NCI-H82 (cell line): ENCODE measurements at places on chromosomes 16 and 17.

GRCh38 chr17:59683283-59683682, 23.9 kb downstream of the PTRH2 start:
- no peak for DNase-seq

DNA sequence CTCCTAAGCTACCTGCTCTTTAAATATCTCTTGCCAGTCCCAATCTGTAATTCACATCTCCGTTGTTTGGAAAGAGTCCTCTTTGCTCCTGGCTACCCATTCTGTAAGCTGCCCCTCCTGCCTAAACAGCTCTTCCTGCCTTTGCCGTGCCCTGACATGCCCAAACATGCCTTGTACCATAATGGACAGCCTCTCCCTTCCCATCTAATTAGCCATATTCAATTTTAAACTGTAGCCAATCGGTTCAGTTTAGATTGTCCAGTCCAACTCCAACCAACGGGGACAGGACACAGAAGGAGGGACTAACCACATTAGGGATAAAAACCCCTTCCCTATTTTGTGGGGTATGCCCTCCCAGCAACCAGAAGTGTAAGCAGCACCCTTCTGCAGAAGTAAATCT, 30.6 kb upstream of the CLEC3A start:
- DNase-seq: no peak

DNA sequence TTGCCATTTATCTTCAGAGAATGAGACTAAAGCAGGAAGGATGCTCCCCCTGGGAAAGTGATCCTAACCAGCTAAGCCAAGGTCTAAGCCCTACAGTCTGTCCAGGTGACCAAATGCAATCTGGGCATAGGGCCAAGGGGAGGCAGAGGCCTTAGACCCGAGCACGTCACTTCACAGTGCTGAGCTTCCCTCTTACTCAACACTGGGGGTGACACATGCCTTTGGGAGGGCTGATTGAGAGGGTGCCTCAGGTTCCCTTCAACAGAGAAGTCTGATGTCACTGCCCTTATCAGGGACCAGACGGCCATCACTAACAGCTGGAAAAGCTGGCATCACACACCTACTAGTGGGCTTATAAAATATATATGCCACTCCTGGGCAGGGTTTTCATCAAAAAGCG, 4.0 kb downstream of the CIAO2B start:
- DNase-seq: peak; percentile 70

DNA sequence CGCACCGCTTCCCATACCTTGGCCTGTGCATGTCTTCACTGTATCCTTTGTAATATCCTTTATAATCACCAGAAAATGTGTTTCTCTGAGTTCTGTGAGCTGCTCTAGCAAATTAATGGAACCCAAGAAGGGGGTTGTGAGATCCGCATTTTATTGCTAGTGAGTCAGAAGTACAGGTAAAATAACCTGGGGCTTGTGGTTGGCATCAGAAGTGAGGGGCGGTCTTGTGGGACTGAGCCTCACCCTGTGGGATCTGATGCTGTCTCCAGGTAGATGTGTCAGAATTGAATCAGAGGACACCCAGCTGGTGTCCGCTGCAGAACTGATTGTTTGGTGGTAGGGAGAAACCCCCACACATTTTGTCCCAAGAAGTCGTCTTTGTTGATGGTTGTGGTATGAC, 382.4 kb downstream of the SNX29 start:
- no peak for DNase-seq

DNA sequence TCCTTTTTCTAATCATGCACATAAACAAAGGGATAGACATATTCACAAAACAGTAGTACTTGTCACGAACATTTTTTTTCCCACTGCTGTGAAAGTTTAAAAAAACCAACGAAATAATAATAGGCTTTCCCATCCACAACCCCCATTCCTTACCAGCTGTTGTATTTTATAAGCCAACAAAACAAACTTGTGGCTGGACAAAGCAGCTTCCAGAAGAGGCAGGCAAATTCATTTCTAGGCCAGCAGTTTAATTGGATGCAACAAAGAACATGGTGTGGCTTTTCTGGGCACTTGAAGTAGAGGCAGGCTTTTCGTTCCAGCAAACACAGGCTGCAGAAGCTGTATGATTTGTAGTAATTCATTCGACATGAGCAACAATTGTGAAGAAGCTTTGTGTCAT, 56.0 kb upstream of the FAM20A start:
- no peak for DNase-seq

- DNase-seq: no peak
These were observed 7.9 kb upstream of the UBE2I start for GRCh38 chr16:1301562-1301961.

GRCh38 chr17:38922538-38923297, 2.7 kb upstream of the LASP1NB start:
- peak; percentile 27 for DNase-seq

GRCh38 chr16:84191466-84191865, 509 bp downstream of the ADAD2 start:
- no peak for DNase-seq

GRCh38 chr17:68326681-68327080, 35.4 kb downstream of the ARSG start:
- DNase-seq: no peak

DNA sequence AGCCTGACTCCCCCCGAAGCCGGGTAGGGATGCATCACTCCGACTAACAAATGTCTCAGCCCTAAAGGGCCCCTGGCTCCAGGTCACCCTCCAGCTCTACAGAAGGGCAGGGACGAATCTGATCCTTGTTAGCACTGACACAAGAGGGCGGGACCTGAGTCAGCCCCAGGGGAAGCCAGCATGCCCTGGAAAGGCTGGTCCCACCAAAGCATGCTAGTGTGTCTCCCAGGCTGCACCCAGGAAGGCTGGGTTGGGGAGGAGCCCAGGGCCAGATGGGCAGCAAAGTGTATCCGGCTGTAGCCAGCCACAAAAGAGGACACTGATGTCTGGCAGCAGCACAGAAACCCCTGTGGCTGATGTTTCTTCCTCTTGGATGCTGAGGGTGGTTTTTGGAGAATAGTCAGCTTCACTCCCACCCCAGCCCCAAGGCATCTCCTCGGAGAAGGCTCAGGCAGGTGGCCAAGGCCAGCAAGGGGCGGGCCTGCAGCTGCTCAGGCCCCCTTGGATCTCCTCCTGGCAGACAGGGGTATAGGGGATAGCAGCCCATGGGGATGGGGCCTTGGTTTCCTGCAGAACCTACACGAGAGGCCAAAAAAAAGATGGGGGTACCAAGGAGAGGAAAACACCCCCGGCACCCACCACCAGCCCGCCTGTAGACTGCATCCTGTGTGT, 11.0 kb downstream of the NATD1 start:
- DNase-seq: no peak

GRCh38 chr17:27670791-27671590, 40.0 kb downstream of the LGALS9 start:
- no peak for DNase-seq

GRCh38 chr17:6660101-6660500, 8.5 kb downstream of the C17orf100 start:
- peak; percentile 16 for DNase-seq

DNA sequence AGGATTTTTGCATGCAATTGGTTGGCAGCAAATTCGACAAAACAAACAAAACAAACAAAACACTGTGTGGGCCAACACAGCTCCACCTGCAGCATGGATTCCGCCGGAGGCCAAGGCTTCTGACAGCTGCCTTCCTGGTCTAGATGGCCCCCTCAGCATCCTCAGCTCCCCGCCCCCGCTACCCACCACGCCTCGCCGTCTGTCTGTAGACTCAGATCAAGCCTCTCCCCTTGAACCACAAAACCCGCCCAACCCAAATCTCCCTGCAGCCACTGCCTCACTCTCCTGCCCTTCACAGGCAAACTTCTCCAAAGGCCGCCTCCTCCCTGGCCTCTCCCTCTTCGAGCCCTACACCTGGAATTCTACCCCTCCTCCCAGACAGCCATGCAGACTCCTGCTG, 57.9 kb downstream of the RTN4RL1 start:
- peak; percentile 91 for DNase-seq

DNA sequence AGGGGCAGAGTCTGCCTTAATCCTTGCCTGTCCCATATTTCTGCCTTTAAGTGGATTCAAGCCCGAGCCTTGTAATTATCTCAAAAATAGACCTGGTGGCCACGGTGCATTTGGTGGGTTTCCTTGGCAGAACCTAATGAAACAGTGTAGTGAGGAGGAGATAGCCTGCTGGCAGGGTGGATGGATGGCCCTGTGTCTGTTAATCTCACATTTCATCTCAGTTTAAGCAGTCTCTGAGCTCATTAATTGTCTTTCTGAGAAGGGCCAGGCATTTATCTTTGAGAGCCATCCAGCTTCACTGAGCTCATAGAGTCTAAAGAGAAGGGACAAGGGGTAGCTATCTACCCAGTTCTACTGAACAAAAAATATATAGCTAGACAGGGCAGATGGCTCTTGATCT, 364.0 kb upstream of the EEF2KMT start:
- peak; percentile 37 for DNase-seq

GRCh38 chr17:45129426-45129939, 2.8 kb downstream of the PLCD3 start:
- DNase-seq: peak; percentile 97

GRCh38 chr17:9022573-9023391, 1.5 kb downstream of the NTN1 start:
- no peak for DNase-seq

DNA sequence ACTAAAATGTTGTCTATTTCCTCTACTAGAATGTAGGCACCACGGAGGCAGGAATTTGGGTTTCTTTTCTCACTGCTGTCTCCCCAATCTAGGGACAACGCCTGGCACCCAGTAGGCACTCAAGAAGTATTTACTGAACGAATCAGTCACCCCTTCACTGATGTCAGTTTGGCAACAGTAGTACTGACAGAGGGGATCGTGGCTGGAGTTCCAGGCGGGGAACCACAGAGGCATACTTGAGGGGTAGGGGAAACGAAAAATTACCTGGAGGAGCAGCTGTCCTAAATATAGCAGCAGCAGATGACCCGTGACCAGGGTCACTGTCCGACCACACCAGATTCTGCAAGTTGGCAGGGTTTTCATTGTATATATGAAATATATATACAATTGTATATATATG, 33.3 kb downstream of the TRIM25 start:
- DNase-seq: no peak

DNA sequence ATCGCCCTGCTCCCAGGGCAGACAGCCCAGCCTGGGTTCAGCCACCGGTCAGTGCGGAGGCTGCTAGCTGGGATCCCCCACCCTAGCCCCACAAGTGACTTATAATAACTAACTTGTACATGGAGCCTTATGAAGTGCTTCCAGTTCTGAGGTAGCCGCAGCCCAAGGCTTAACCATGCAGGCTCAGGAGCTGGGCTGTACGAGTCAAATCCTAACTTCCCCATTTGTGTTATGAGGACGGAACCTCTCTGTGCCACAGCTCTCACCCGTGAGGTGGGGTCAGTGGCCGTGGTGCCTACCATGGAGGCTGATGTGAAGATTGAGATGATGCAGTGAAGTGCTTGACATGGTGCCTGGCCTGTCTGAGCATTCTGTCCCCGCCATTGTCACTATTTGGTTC, 27.8 kb upstream of the GOSR2 start:
- no peak for DNase-seq

- no peak for DNase-seq
These were observed 30.1 kb downstream of the USP22 start for GRCh38 chr17:21012736-21013135.

DNA sequence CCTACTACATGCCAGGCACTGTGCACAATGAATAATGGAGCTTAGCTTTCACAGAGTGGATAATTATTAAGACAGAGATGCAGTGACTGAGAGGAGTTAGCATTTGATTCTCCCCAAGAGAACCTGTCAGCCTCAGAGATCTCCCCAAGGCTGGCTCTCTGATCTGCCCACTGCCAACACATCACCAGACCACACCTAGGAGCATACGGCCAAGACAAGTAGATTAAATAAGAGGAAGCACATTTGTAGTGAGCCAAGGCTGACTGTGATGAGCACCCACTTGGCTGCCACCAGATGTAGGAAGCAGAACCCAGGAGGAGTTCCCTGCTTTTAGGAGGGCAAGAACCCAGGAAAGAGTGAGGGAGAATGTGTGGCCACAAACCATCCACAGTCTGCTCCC, 130.1 kb downstream of the SPACA3 start:
- no peak for DNase-seq

DNA sequence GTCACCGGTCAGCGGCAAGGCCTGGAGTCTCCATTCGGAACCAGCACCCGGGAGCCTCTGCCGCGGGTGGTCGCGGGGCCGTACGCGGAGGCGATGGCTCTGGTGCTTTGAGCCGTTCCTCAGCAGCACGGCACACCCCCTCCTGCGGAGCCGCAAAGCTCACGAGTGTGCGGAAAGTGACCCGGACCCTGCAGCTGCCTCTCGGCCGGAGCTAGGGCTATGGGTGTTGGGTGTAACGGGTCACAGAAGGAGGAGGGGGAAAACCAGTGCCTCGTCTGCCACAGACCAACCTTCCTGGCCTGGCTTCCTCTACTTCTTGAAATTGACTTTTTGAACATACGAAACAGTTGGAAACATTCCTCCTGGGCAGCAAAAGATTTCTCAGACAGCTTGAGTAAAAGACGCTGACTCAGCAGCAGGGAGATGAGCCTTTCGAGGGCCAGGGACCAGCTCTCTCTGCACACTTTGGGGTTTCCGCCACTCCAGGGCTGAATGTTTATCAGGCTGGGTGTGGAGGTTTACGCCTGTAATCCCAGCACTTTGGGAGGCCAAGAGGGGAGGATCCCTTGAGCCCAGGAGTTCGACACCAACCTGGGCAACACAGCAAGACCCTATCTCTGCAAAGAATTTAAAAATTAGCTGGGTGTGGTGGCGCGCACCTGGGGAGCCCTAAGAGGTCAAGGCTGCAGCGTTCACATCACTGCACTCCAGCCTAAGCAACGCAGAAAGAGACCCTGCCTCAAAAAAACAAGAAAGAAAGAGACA, 26.4 kb upstream of the PITPNA start:
- no peak for DNase-seq

- DNase-seq: no peak
These were observed 5.5 kb downstream of the MAP2K3 start for GRCh38 chr17:21289902-21290571.

GRCh38 chr16:50251375-50252081, 14.8 kb upstream of the ADCY7 start:
- DNase-seq: no peak

DNA sequence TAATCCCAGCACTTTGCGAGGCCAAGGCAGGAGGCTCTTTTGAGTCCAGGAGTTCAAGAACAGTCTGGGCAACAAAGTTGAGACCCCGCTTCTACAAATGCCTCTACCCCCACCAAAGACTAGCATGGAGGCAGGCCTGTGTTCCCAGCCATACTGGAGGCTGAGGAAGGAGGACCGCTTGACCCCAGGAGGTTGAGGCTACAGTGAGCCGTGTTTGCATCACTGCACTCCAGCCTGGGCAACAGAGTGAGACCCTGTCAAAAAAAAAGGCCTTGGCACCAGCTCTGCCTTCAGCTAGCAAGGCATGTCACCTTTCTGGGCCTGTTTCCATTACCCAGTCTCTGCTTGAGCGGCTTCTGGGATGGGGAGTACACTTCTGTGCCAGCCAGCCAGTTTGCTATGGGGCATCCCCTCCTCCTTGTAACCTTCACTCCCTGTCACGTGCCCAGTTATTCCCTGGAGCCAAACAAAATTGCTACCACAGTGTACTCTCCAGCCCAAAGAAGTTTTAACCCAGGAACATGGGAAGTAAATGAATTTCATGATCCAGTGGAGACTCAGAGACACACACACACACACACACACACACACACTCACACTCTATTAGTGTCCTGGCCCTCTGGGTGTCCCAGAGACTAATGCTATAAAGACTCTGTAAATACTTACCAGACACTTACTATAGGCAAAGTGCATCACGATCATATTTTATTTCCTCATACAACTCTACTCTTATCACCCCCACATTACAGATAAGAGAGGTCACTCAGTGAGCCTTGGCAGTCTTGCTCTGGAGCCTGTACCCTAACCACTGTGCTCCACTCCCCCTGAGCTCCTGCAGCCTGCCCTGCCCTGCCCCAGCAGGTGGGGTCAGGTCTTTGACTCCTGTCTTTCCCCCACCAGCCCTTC, 2.5 kb downstream of the CISD3 start:
- DNase-seq: no peak
